Hypothalamus (tissue), 51 donors: ENCODE measurements at places on chromosomes 7 and 10.

DNA sequence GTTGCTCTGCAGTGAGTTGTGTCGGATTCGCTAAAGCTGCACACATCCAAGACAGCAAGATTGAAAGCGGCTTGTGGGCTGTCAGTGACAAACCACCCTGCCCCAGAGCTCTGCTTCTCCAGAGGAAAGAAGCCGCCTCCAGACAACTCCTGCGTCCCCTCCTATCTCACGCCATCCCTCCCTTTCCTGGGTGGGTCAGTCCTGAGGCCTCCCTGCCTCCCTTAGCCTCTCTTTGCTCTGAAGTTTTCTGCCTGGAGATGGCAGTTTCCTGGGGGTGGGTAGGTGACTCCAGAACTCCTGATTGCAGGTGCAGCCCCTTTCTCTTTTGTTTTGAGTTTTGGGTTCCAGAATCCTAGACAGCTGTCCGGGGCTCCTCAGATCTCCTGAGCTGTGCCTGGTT lies 78.7 kb downstream of the EMX2 start:
- no peak for DNase-seq

- no peak for DNase-seq
Measured at GRCh38 chr10:56823849-56824248, 462.8 kb upstream of the ZWINT start.

GRCh38 chr7:48147078-48147591 lies 24.1 kb upstream of the ABCA13 start:
- DNase-seq = no peak

GRCh38 chr10:116098411-116099022 lies 174.5 kb downstream of the GFRA1 start:
- DNase-seq = no peak

GRCh38 chr10:92156874-92157773 lies 133.8 kb downstream of the CPEB3 start:
- no peak for DNase-seq

- no peak for DNase-seq
Measured at GRCh38 chr7:30771880-30772425, 736 bp downstream of the MINDY4 start.

- DNase-seq = no peak
Measured at GRCh38 chr7:83921271-83921940, 272.5 kb upstream of the SEMA3E start.

DNA sequence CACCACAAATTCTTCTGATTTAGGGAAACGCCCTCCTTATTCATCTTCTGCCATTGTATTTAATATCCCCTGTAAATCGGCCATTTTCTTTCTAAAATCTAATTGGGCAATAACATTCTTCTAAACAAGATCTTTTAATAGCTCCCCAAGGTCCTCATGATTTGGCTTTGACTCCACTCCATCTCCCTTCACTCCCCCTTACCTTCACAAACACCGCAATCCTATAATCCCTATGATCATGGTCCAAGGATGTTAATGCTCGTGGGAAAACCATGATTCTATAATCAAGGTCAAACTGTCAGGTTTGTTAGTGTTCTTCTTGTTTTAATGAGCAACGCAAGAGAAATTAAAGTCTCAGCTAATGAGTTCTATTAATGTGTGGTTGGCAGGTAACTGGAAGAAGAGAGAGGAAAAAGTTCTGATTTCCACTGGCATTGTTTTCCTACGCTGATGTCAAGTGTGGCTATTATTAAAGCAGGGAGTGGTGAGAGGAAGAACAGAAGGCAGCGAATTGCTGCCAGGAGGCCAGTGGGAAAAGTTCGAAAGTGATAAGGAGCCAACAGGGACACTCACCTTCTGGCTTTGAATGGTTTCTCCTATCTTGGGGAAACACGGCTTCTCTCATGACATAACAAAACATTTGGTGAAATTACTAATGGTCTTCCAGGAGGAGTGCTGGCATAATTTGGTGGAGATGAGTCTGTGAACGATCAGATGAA lies 28.1 kb downstream of the LRRC72 start:
- no peak for DNase-seq

- no peak for DNase-seq
Measured at GRCh38 chr7:140022582-140023211, 40.1 kb downstream of the PARP12 start.

DNA sequence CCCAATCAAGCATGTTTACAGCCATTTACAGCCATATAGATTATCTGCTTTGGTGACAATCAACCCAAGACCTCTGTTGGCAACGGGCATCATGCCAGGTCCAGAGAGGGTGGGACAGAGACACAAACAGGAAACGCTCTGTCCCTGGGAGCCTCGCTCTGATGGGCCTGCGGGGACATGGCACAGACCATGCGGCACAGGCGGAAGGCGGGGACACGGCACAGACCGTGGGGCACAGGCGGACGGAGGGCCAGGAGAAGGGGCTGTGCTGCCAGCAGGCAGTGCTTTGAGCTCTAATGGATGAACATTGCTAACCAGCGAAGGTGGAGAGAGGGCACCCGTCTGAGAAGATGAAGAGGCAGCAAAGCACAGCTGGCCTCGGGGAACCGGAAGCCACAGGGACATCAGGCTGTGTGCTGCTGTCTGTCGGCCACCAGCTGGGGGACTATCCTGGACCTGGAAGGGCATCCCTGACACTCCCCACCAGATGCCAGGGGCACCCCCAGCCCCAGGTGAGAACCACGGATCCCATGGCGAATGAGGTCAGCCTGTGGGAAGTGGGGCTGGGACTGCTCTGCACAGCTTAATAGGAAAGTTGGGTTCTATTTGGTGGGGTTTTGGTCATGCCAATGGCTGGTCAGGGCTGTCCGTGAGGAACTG lies 61.0 kb downstream of the DIP2C start:
- DNase-seq = peak; percentile 66

- no peak for DNase-seq
Measured at GRCh38 chr10:42935466-42935865, 141.4 kb upstream of the RET start.

DNA sequence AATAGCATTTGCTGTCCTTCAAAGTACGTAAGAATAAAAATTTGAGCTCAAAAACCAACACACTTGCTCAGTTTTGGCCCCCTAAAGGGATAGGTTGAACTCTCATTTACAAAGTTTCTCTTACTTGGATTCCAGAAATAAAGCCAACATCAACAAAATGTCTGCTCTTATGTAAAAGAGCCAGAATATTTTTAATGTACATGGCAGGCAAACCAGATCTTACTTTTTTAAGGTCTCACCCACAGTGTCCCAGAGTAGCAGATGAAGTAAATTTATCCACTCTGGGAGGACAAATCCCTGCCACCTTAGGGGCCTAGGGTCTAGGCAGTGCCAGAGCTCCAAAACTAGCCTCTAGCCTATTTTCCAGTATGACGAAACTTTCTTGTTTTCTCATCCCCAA lies 159.6 kb downstream of the SKAP2 start:
- DNase-seq = no peak

DNA sequence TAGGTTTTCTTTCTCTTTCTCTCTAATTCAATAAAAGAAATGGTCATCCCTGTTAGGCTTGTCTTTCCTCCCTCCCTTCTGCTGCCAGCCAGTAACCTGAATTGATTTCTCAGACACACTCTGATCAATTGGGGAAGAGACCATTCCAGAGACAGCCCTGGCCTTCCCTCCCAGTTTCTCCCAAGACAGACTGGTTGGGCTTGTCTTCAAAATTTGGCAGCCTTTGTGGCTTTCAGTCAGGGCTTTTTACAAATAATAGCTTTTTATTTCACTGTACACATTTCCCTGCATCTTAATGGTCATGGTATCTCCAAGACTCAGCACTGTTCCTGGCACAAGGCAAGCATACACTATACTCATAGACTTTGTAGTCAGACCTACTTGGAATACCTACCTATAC lies 33.9 kb downstream of the BCAP29 start:
- no peak for DNase-seq

- DNase-seq = no peak
Measured at GRCh38 chr7:111588065-111588433, 25.8 kb upstream of the IMMP2L start.

DNA sequence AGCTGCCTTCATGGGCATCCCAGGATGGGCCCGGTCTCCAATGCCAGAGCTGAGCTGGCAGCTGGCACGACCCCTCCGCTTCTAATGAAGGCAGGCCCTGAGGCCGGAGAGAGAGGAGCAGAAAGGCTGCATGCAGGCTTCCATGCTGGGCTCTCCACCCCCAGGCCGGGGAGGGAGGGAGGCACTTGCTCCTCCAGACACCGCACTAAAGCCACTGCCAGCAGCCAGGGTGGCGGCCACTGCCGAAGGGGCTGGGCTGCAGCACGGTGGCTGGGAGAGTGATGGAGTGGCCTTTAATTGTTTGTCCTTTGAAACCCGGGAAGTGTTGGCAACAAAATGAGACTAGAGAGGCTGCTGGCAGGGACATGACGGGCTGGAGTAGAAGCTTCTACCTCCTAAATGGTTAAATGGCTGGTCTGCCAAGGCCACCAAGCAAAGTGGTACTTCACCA lies 236.5 kb downstream of the SKAP2 start:
- peak; percentile 34 for DNase-seq

- no peak for DNase-seq
Measured at GRCh38 chr10:76185471-76186301, 754.3 kb downstream of the LRMDA start.

DNA sequence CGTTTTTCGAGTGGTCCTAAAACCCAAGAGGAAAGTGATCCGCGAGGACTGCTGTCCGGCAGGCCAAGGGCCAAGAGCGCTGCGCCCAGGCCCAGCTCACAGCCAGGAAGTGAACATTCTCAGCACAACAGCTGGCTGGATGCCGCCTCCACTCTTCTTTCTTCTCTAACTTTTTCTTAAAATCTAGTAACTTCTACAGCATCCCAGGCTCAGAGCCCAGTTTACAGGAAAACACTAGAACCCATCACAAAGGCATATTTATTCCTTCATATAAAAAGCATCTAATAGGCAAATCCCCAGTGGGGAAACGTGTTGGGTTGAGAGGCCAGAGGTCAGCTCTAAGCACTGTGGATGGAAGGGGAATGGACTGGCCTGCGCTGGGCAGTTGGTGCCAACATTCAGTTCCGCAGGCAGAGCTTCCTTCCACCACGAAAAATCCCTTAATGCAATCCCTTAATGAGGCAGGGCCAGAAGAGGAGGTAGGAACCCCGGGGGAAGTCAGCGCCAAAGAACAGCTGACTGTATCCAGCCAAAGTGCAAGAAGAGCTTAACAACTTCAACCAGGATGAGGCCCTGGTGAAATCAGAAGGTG lies 74.8 kb downstream of the ZRANB1 start:
- no peak for DNase-seq

- no peak for DNase-seq
Measured at GRCh38 chr7:107002529-107002998, 41.9 kb upstream of the PRKAR2B start.

- no peak for DNase-seq
Measured at GRCh38 chr10:109166935-109167334, 756.4 kb downstream of the XPNPEP1 start.

DNA sequence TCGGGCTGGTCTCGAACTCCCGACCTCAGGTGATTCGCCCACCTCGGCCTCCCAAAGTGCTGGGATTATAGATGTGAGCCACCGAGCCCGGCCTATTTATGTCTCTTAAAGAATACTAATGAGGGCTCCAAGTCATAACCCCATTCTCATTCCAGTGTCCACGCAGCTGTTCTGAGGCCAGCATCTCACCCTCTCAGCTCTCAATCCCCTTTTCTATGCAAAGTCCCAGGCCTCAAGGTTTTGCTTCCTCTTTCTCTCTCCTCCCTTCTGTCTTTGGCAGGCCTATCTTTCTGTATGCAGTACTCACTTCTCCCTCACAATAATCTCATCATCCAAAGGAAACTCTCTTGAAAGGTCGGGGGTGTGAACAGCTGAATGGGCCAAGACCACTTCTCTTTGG lies 28.0 kb upstream of the VSIR start:
- no peak for DNase-seq

DNA sequence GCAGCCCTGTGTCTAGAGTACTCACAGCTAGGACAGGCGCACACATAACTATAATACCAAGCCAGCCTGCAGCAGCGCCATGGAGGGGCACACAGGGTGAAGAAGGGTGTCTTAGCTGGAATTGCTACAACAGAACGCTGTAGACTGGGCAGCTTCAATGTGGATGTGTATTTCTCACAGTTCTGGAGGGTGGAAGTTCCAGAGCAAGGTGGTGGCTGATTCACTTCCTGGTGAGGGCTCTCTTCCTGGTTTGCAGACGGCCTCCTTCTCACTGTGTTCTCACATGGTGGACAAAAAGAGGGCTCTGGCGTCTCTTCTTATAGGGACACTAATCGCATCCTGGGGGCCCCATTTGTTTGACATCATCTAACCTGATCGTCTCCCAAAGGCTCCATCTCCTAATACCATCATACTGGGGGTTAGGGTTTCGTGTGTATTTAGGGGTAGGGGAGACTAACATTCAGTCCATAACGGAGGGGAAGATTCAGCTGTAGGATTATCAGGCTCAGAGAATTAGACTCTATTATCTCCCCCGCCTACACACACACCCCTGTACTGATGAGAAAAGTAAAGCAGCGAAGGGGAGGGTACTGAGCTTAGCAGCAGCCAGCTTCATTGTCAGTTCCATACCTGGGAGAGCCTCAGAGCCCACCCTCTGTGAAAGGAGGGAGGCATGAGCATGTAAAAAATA lies 289.1 kb downstream of the CCDC3 start:
- no peak for DNase-seq

GRCh38 chr10:62093863-62094291 lies 174.8 kb downstream of the RTKN2 start:
- no peak for DNase-seq

DNA sequence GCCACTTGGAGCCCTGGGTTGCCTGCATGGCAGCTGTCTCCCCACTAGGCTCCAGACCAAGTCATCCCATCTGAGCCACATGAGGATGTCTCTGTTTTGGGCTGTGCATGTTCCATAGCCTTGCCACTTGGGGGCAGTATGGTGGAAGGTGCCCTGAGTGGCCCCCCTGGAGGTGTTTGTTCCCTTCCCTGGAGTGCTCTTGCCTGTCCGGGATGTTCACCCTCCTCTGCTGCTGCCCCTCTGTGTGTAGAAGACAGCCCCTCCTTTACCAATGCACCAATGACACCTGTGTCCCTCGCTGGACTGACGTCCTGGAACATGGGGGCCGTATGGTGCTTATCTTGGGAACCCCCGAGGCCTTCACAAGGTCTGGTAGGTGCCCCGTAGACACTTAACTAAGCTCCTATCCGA lies 100.2 kb downstream of the ACTR3B start:
- no peak for DNase-seq

DNA sequence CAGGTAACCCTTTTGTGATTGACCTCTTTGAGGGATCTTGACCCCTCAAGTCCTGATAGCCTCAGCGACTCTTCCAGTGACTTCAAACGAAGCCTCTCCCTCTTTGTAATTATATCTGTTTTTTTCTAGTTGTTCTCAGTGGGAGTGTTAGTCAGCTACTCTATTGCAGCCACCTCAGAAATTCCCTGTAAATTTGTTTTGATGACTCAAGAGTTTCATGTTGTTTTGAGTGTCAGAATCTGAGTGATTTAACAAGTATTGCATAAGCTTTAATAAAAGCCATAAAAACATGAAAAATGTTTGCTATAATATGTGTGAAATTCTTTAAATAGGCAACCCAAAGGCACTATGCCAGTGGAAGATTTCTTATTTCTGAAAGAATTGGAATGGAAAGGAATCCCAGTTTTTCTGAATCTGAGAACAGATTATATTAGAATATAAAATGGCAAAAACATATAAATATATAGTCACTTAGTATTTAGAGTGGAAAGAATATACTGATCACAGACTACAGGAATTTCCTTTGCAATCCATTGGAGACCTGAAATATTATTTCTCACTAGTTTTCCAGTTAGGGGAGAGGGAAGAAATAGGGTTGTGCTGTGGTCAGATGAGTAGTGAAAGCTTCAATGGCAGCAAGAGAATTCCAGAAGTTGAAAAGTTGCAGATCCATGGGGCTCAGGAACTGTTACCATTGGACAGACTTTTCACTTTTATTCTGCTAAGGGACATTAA lies 94.4 kb upstream of the SEMA3C start:
- DNase-seq = no peak
